Activated T-helper 2 cell treated with anti-CD3 and anti-CD28 coated beads, Interferon-gamma antibody, Interleukin-2, Interleukin-4, amounts not matched to agents 10 μg/mL and 5 μg/mL and 100 μg/mL, durations not matched to agents 14 hours and 24 hours and 36 hours (primary cell): ENCODE measurements at places on chromosomes 6 and 20.

DNA sequence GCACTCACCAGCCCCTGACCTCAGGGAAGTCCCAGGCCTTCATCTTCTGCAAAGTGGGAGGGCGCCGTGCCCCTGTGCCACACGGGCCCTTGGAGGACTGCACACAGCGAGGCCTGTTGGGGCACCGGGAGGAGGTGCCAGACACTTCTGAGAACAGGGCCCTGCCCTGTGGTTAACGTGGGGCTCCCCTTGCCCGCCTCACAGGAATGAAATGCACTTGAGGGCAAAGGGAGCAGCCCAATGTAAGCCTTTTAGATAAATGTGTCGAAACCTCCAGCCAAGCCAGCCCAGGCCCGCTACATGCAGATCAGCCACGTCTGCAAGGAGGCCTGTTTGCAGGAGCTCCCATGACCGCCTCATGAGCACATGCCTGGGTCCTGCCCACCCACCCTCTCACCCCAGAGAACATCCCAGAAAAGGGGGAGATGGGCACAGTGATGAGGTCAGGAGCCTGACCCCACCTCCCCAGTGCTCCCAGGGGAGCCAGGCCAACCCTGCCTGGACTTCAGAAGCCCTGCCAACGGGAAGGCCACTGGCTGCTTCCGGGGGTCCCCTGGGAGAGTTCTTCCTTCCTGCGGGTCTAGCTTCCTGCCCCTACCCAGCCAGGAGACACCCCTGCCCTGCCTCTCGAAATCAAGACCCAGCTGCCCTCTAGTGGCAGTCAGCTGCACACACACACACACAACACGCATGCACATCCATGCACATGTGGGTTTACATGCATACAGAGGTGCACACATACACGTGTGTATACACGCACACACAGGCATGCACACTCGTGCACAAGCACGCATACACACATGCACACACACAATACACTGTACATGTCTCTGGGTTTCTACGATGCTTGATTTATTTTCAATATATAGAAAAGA, 178.7 kb downstream of the TAF4 start:
- no peak overlapping the region for H3K4me3 ChIP-seq
- DNase-seq, result peak; percentile 16
- no peaks in the 10 kb centered on the region for H3K36me3 ChIP-seq

- H3K36me3 ChIP-seq, result no peaks in the 10 kb centered on the region
- DNase-seq, result no peak
- H3K4me3 ChIP-seq, result no peak overlapping the region
- H3K27ac ChIP-seq, result no peak overlapping the region
These were observed 83.9 kb downstream of the PDE10A start for GRCh38 chr6:165579151-165579550.

- peaks cover 68% of the 10 kb centered on the region for H3K27me3 ChIP-seq
- no peaks in the 10 kb centered on the region for H3K36me3 ChIP-seq
- H3K4me3 ChIP-seq, result no peak overlapping the region
- no peak for DNase-seq
- H3K4me1 ChIP-seq, result no peaks in the 10 kb centered on the region
These were observed 41.1 kb upstream of the RFPL4B start for GRCh38 chr6:112305795-112306564.

- H3K36me3 ChIP-seq, result no peaks in the 10 kb centered on the region
- H3K27me3 ChIP-seq, result peaks cover 34% of the 10 kb centered on the region
- no peak overlapping the region for H3K4me3 ChIP-seq
- H3K27ac ChIP-seq, result no peak overlapping the region
- DNase-seq, result no peak
- peaks cover 12% of the 10 kb centered on the region for H3K4me1 ChIP-seq
These were observed 12.9 kb upstream of the TLDC2 start for GRCh38 chr20:36862857-36863668.

DNA sequence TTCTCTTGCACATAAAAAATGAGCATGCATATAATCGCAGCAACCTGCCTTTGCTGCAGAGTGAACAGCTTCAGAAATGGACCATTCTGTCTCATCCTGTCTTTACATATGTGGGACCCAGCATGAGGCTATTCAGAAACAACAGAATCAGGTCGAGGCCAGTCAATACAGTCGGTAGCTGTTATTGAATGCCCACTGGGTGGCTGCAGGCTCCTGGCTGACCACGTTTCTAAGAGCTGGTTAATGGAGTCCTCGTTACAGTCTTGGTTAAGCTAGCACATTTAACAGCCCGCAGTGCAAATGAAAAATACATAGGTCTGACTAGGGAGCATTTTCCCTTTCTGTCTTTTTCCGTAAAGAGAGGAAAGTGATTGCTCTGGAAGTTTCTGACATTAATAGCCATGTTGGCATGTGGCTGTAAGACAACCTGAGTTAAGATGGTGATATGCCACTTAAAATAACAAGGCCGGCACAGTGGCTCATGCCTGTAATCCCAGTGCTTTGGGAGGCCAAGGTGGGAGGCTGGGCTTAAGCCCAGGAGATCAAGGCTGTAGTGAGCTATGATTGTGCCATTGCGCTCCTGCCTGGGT, 75.0 kb downstream of the SHLD1 start:
- DNase-seq, result no peak
- no peak overlapping the region for H3K27ac ChIP-seq
- peaks cover 6% of the 10 kb centered on the region for H3K36me3 ChIP-seq
- no peak overlapping the region for H3K4me3 ChIP-seq
- H3K27me3 ChIP-seq, result no peaks in the 10 kb centered on the region

DNA sequence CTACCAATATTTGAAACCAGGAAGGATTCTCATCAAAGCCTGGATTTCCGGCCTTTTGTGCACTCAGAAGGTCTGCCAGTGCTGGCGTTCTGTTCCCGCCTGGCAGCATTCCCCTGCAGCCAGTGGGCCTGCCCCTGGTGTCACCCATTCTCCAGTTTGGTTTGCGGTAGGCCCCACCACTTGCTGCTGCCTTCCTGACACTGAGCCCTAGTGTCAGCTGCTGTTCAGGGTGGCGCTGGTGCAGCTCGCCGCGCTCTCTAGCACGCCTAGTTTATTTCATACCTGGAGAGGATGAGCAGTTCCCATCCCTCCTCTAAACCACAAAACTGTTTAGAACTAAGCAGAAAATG, 9.5 kb downstream of the NPEPL1 start:
- peaks cover 12% of the 10 kb centered on the region for H3K4me1 ChIP-seq
- no peak for DNase-seq
- no peaks in the 10 kb centered on the region for H3K27me3 ChIP-seq
- no peak overlapping the region for H3K27ac ChIP-seq
- H3K36me3 ChIP-seq, result peaks cover 51% of the 10 kb centered on the region
- H3K4me3 ChIP-seq, result no peak overlapping the region

- peaks cover 28% of the 10 kb centered on the region for H3K4me1 ChIP-seq
- H3K4me3 ChIP-seq, result no peak overlapping the region
- peak overlapping the region; percentile 30 for H3K27ac ChIP-seq
- DNase-seq, result no peak
These were observed 55.8 kb downstream of the VAPB start for GRCh38 chr20:58444746-58445255.

DNA sequence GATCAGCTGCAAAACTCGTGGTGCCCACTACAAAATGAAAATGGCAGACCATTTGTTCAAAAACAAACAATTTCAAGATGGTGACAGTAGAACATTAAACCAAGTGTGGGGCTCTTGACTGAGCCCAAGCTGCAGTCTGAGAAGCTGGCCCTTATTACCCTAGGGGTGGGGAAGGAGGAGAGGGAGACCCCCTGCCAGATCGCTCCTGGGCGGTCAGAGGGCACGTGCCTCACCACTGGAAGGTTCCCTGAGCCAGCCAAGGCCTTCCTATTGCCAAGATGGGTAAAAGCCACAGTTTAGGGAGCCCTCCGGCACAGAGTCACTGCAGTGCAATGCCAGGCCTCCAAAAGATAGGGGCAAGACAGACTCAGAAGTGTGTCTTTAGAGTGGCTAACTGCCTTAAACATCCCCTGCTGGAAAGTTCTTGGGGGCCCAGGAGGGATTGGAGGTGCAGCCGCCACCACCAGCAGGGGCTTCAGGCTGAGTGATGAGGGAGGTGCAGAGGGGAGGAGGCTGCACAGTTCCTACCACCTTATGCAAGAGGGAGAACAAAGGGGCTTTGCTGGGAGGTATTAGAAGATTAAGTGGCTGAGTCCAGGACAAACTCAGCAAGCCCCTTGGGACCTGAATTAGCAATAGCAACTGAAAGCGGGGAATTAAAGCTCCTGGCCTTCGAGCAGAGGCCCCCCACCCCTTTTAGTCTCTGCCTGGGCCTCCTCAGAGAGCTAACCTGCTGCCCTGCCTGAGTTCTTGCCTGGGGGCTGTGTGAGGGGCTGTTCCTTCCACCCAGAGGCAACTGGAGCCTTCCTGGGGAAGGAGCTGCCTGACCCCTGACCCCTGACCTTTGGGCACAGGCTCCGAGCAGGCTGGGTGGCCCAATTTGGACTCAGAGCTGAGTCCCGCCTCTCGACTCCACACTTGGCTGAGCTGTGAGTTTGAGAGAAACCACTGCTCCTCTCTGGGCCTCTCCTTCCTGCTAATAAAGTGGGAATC, 88.4 kb downstream of the VEGFA start:
- no peaks in the 10 kb centered on the region for H3K36me3 ChIP-seq
- peaks cover 5% of the 10 kb centered on the region for H3K27me3 ChIP-seq
- H3K4me1 ChIP-seq, result no peaks in the 10 kb centered on the region
- no peak overlapping the region for H3K4me3 ChIP-seq
- DNase-seq, result no peak

DNA sequence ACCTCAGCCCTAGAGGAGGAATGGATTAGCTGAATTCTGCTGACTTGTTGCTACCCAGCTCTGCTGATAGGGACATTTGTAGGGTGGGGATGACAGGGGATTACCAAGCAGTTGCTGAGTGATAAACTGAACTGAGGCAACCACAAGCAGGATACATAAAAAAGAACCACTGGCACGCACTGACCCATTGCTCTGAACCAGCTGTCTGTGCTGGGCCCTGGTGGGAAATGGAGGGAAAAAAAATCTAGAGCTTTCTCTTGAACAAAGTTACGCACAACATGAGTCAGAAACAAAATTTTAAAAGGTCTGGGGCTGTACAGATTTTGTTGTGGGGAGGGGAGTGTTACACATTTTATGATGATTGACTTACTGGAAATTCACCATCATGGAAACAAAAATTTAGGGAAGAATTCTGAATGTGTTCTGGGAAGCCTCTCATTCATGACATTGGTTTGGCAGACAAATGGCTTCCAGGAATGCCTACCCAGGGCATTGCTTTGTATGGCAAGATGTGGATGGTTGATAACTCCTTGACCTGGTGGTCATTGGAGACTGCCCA, 37.7 kb downstream of the FOXO3 start:
- H3K27me3 ChIP-seq, result peaks cover 17% of the 10 kb centered on the region
- H3K36me3 ChIP-seq, result no peaks in the 10 kb centered on the region
- no peak overlapping the region for H3K4me3 ChIP-seq
- no peak overlapping the region for H3K27ac ChIP-seq
- DNase-seq, result no peak
- H3K4me1 ChIP-seq, result peaks cover 7% of the 10 kb centered on the region

DNA sequence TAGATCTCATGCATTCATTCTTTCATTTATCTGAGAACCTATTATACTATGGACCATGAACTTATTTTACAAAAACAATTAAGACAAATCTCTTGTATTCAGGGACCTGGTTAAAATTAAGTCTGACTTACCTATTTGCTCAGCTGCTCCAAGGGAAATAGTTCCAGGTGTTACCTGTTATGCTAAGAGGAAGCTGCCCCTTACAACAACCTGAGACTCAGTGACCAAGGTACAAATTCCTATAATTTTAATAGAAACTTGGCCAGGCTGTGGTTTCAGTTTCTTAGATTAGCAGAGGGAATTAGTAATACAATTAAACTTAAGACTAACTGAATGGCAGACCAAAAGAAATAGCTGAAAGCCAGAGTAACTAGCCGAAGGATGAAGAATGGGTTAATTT, 48.2 kb upstream of the GMPR start:
- peaks cover 48% of the 10 kb centered on the region for H3K27me3 ChIP-seq
- H3K4me1 ChIP-seq, result no peaks in the 10 kb centered on the region
- no peak overlapping the region for H3K27ac ChIP-seq
- H3K36me3 ChIP-seq, result no peaks in the 10 kb centered on the region
